ENCODE measurements at places on chromosomes 1 and 21.

- no peak for DNase-seq
- H3K27ac ChIP-seq, result peak overlapping the region; percentile 94
- peaks cover 82% of the 10 kb centered on the region for H3K4me1 ChIP-seq
- H3K36me3 ChIP-seq, result peaks cover 73% of the 10 kb centered on the region
- H3K4me3 ChIP-seq, result peak overlapping the region; percentile 82
Observed at GRCh38 chr1:156487862-156488261, 12.7 kb downstream of the MEF2D start.

- H3K36me3 ChIP-seq, result no peaks in the 10 kb centered on the region
- peaks cover 13% of the 10 kb centered on the region for H3K27me3 ChIP-seq
- no peaks in the 10 kb centered on the region for H3K4me1 ChIP-seq
Observed at GRCh38 chr1:244242446-244242845, 191.4 kb downstream of the ZBTB18 start.

- H3K4me1 ChIP-seq, result no peaks in the 10 kb centered on the region
- DNase-seq, result no peak
- H3K27me3 ChIP-seq, result peaks cover 50% of the 10 kb centered on the region
- peaks cover 4% of the 10 kb centered on the region for H3K36me3 ChIP-seq
Observed at GRCh38 chr1:13540866-13541265, 27.1 kb upstream of the LRRC38 start.

- H3K4me3 ChIP-seq, result no peak overlapping the region
- peaks cover 11% of the 10 kb centered on the region for H3K27me3 ChIP-seq
- no peak for DNase-seq
- no peak overlapping the region for H3K27ac ChIP-seq
Observed at GRCh38 chr1:157751283-157751682, 25.6 kb downstream of the FCRL2 start.

DNA sequence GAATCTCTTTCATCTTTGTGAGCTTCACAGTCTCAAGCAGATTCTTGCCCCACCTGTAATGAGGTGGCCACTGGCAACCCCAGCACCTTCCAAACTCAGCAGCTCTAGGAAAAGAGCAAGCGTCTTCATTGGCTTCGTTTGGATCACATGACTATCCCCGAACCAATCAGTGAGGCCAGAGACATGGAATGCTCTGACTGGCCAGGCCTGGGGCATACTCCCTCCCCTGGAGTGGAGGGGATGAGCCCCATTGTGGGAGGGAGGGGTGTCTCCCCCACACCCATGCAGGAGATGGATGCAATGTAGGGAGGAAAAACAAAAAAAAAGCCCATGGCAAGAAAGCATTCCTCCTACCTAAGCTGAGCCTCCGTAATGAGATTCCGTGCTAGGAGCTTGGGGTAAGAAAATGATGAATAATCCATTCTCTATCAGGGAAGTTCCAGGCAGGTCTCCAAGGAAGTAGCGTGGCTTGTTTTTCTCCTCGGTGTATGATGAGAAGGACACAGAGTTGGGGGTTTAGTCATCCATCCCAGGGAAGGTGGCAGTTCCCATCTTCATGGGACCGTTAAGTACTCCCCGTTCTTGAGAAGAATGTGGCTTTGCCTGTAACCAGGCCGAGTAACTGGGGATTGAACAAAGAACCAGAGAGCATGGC, 32.7 kb downstream of the FHAD1 start:
- no peak overlapping the region for H3K4me3 ChIP-seq
- no peaks in the 10 kb centered on the region for H3K4me1 ChIP-seq
- DNase-seq, result no peak

DNA sequence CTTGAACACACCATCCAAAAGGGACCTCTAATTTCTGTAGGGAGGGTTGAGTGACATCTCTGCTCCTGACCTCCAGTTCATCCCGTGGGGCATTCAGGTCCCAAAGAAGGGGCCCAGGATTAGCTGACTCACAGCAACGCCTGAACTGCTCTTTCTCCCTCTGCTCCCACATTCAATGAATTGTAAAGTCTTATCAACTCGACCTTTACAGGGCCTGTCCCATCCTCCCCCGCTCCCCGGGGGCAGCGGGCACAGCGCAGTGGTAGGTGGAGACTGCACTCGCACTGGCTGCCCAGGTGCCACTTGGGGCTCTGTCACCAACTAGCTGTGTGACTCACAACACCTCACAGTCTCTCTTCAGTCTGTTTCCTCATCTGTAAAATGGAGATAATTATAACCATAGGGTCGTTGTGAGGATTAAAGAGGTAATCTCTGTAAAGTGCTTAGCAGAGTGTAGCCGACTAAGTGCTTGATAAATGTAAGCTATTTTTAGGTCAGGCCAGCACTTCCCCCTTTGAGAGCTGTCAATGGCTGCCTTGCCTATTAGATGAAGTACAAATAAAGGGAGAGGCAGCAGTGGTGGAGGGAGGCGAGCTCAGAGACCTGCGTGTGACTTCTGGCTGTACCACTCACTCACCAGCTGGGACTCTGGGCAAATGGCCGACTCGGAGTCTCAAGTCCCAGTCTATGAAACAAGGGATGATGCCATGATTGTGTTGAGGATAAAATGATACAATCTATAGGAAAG, 637 bp upstream of the MYBPHL start:
- peaks cover 7% of the 10 kb centered on the region for H3K27me3 ChIP-seq
- no peaks in the 10 kb centered on the region for H3K36me3 ChIP-seq
- no peaks in the 10 kb centered on the region for H3K4me1 ChIP-seq
- H3K27ac ChIP-seq, result no peak overlapping the region
- DNase-seq, result no peak
- no peak overlapping the region for H3K4me3 ChIP-seq

DNA sequence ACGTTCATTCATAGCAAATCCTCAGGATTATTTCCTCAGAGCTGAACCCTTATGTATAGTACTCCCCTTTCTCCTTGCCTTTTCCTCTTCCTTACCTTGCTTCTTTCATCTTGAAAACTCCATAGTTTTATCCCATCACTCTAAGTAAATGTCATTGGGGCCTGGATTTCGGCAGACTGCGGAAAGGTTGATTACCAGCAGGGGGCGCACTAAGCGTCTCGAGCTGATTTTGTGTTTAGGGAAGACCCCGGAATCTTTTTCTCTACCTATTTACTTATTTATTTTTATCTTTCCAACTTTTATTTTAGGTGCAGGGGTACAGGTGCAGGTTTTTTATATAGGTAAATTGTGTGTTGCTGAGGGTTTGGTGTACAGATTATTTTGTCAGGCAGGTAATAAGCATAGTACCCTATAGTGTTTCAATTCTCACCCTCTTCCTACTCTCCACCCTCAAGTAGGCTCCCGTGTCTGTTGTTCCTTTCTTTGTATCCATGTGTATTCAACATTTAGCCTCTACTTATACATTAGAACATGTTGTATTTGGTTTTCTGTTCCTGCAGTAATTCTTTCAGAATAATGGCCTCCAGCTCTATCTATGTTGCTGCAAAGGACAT, 11.4 kb upstream of the MTARC1 start:
- no peaks in the 10 kb centered on the region for H3K36me3 ChIP-seq
- no peak overlapping the region for H3K27ac ChIP-seq
- no peak for DNase-seq

DNA sequence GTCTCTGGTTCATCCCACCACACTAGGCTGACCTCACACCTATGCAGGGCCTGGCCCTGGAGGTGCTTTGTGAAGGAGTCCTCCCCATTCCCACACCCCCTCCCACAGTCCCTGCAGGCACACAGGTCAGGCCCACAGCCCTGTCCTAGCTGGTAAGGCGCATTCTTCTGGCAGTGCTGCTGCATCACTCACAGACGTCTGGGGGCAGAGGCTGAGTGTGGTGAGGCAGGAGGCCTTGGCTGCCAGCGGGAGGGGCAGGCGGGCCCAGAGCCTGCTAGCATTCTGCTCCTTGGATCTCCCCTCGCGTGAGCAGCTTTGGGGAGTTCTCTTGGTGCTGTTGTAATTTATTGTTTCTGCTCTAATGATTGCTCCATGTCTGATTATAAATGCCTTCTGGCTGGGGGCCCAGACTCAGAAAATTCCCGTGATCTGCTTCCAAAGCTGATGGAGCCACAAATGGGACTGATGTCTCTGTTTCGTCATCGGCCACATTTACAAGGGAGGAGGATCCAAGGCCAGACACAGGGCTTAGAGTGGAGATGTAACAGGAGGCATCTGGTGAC, 62.9 kb downstream of the TRABD2B start:
- no peak overlapping the region for H3K27ac ChIP-seq
- H3K36me3 ChIP-seq, result no peaks in the 10 kb centered on the region
- H3K4me1 ChIP-seq, result no peaks in the 10 kb centered on the region
- H3K4me3 ChIP-seq, result no peak overlapping the region

DNA sequence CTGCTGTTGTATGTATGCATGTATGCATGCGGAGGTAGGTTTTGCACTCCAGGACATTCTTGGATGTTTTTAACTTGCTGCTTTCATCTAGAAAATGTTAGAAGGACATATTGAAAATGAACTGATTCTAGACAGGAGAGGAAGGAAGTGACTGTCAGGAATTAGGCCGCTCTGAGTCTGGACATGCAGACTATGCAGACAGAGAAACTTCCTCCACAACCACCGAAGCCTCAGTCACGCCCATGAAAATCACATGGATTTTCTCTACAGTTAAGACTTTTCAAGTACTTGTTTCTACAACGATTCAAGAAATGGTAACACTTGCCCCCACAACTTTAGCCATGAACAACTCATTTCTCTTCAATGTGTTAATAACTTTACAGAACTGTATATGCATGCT, 211.1 kb downstream of the SMYD3 start:
- no peak overlapping the region for H3K4me3 ChIP-seq
- H3K4me1 ChIP-seq, result peaks cover 13% of the 10 kb centered on the region
- H3K27ac ChIP-seq, result no peak overlapping the region

DNA sequence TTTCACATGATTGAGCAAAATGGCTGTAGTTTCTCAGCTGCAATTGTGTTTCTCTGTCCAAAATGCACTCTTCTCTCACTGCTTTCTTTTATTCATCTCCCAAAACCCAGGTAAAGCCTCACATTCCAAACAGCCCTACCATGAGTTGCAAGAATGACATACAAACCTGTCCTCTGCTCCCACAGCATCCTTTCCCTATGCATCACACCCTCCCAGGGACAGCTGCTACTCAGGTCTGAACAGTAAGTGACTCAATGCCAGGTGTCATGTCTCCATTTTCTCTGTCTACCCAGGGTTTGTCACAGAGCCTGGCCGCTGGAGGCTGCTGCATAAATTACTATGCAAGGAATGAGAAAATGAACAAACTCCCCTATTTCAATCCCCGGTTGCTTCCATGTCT, 118.5 kb downstream of the PLD5 start:
- no peaks in the 10 kb centered on the region for H3K4me1 ChIP-seq
- DNase-seq, result no peak
- H3K36me3 ChIP-seq, result no peaks in the 10 kb centered on the region
- H3K4me3 ChIP-seq, result no peak overlapping the region

DNA sequence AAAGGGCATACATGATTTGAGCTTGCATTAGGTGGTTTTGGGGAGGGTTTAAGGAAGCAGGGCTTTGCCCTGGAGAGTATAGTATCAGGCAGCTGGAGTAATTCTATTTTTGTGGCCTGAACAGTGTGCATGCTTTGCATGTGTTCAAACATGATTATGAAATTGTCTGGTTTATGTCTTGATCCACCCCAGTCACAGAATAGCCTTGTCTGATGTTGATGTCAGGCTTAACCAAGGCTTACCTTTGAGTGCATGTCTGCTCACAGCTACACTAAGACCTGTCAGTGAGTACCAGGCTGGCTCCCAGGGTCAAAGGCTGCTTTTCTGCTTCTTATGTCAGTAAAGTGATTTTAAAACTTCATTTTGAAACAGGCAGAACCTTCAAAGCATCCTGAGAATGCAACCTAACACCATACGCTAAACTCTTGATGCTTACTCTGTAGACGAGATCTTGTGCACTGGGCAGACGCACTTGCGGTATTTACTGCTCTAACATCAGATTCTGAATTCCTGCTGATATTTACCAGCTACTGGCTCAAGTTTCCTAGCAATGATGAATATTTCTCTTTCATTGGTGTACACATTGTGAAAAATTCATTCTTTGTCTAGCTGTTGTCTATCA, 78.9 kb downstream of the MAP3K21 start:
- peaks cover 18% of the 10 kb centered on the region for H3K27me3 ChIP-seq
- no peak for DNase-seq
- H3K36me3 ChIP-seq, result no peaks in the 10 kb centered on the region
- no peaks in the 10 kb centered on the region for H3K4me1 ChIP-seq

- DNase-seq, result no peak
- H3K4me1 ChIP-seq, result no peaks in the 10 kb centered on the region
- no peaks in the 10 kb centered on the region for H3K36me3 ChIP-seq
- peaks cover 11% of the 10 kb centered on the region for H3K27me3 ChIP-seq
- H3K4me3 ChIP-seq, result no peak overlapping the region
- no peak overlapping the region for H3K27ac ChIP-seq
Observed at GRCh38 chr21:38326429-38326828, 69.6 kb downstream of the KCNJ15 start.

GRCh38 chr1:224526771-224527170, 89.3 kb upstream of the CNIH3 start:
- no peak overlapping the region for H3K27ac ChIP-seq
- no peaks in the 10 kb centered on the region for H3K4me1 ChIP-seq
- no peak overlapping the region for H3K4me3 ChIP-seq
- H3K36me3 ChIP-seq, result no peaks in the 10 kb centered on the region
- no peak for DNase-seq
- H3K27me3 ChIP-seq, result peaks cover 8% of the 10 kb centered on the region

DNA sequence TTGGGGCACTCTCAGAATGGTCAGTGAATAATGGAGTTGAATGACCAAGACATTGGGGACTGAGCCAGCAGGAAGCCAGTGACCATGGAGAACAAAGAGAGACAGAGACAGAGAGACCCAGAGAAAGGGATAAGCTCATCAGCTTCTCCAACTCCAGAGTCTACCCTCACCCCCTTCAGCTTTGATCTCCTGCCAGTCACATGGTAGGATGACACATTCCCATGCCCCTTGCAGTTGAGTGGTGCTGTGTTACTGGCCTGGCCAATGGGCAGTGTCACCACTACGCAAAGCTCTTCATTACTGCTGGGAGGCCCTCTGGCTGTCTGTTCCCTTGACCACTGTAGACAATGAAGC, 643.5 kb downstream of the AJAP1 start:
- H3K27ac ChIP-seq, result no peak overlapping the region
- no peak for DNase-seq
- H3K4me3 ChIP-seq, result no peak overlapping the region
- H3K36me3 ChIP-seq, result peaks cover 3% of the 10 kb centered on the region
- H3K27me3 ChIP-seq, result peaks cover 65% of the 10 kb centered on the region
